ENCODE measurements at places on chromosomes 7 and 10.

DNA sequence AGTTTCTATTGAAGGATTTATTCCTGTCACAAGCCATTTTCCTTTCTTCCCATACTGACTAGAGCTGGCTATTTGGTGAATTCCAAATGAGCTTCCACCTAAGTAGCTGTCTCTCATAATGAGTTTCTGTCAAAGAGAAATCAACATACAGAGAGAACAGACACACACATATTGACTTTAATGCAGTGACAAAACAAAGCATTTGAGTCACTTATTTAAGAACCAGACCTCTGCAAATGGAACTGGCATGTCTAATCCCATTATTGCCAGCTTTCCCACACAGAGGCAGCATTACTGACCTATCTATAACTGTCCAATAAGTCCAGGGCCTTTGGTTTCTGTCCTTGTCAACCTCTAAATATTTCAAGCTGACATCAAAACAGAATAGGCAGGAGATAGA, 179.3 kb upstream of the CSTF2T start:
- DNase-seq = no peak

GRCh38 chr10:72334196-72334824, 20.4 kb downstream of the DNAJB12 start:
- DNase-seq = no peak

- no peak for DNase-seq
Measured at GRCh38 chr10:116691635-116692034, 50.7 kb downstream of the HSPA12A start.

GRCh38 chr10:65183236-65183635, 1662.0 kb downstream of the REEP3 start:
- DNase-seq = no peak

- DNase-seq = no peak
Measured at GRCh38 chr7:70790215-70791073, 341.5 kb upstream of the GALNT17 start.

DNA sequence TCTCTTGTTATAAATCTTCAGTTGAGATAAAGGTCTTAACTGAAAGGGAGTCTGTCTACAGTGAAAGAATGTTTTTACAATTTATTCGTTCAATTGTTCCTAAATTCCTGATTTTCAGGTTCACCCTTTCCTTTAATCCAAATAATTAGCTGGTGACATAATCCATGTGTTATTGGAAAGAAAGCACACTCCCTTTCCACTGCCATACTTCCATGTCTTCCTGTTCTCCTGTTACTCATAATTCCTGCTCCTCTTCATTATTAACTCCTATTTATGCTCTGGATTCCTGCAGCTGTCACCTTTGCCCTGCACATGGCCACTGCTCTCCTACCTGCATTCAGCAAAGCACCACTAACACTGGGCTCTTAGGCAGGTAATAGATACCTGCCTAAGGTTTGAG, 40.0 kb upstream of the FAM3C start:
- DNase-seq = no peak

GRCh38 chr7:104548861-104549260, 220.5 kb downstream of the LHFPL3 start:
- DNase-seq = peak; percentile 2

DNA sequence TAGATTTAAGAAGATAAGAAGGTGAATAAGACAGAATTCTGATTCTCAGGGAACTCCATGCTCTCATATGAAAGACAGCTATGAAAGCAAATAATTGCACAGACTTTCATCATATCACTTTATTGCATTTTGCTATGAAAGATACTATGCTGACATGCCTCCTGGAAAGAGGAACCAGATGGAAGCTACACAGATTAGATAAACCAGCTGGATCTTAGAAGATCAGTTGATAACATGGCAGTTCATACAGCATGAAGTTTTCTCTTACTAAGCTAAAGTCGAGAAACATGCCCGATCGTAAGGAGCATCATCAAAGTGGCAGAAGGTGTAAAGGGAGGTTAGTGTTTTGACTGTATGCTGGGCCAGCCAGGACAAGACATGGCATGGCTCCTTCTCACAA, 112.5 kb upstream of the DPP6 start:
- DNase-seq = no peak
